ENCODE measurements at places on chromosomes 11 and 22.

GRCh38 chr11:95563173-95563572 is 226.4 kb downstream of the FAM76B start:
- no peak for DNase-seq

- no peak for DNase-seq
Observed at GRCh38 chr11:12212174-12212820, 101.9 kb downstream of the MICAL2 start.

DNA sequence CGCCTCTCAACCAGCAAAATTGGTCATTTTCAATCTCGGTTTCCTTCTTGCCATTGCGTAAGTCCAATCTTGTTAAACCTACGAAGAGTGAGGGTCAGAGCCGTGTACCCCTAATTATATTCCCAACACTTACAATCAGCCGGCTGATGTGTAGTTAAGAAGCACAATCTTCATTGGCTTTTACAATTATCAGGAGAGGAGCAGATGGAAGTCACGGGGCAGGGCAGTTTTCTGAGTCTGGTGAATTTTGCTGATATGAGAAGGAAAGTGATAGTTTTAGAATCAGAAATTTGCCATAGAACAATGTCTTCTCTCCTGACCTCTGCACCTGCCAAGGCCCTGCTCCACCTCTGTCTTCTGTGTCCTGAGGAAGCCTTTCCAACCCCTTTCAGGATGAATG is 35.0 kb upstream of the ATXN10 start:
- no peak for DNase-seq

GRCh38 chr11:62477927-62478326 is 59.1 kb downstream of the SCGB1A1 start:
- no peak for DNase-seq

- DNase-seq = no peak
Observed at GRCh38 chr11:103586756-103587155, 449.7 kb upstream of the DDI1 start.

DNA sequence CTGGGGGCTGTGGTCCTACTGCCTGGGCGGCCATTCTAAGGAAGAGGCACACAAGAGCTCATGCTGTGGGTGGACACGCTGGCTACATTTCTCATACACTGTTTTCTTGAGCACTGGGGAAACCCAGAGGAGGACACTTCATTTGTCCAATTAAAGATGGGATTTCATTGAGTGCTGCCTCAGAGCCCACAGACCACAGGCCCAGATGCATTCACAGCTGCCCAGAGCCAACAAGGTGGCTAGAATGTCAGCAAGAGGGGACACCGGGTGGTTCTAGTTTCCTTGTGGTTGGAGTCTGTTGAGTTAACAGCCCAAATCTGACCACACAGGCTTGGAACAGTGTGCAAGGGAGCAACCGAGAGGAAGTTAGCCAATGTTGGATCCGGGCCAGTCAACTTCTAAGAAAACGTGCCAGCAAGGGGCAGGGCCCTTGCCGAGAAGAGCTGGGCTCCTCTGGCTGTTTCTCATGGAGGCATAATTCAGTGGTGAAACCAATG is 35.0 kb upstream of the SORL1 start:
- peak; percentile 20 for DNase-seq

DNA sequence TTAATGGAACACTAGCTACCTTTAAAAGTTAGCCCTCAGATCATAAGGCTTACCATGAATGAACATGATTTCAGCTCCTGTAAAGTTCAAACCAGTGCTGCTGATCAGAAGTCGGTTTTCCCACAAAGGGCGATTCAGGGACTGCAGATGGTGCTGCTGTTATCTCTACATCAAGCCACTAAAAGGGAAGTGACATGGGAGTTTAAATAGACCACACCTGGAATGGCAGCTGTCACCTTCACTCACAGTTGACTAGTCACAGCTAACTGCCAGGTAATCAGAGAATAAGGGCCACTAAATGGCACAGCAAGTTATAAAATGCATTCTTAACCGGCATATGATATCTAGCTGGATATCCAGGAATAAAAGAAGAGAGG is 581.1 kb upstream of the ARHGAP42 start:
- no peak for DNase-seq

DNA sequence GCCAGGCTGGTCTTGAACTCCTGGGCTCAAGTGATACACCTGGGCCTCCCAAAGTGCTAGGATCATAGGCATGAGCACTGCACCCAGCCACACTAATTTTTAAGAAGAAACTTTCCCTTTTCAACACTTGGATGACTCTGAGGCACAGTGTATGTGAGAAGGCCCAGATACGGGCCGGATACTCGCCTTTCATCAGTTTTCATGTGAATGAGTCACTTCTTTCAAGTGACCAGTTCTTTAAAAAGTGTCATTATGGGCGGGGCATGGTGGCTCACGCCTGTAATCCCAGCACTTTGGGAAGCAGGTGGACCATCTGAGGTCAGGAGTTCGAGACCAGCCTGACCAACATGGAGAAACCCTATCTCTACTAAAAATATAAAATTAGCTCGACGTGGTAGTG is 120.8 kb downstream of the CTTN start:
- DNase-seq = no peak
